Right hindlimb (tissue), 1 donor: ENCODE measurements at places on chromosomes 4 and X.

- no peak for DNase-seq
Observed at GRCh38 chr4:17898553-17899055, 87.8 kb downstream of the NCAPG start.

GRCh38 chr4:8400632-8401325 is 39.7 kb downstream of the ACOX3 start:
- DNase-seq: no peak

DNA sequence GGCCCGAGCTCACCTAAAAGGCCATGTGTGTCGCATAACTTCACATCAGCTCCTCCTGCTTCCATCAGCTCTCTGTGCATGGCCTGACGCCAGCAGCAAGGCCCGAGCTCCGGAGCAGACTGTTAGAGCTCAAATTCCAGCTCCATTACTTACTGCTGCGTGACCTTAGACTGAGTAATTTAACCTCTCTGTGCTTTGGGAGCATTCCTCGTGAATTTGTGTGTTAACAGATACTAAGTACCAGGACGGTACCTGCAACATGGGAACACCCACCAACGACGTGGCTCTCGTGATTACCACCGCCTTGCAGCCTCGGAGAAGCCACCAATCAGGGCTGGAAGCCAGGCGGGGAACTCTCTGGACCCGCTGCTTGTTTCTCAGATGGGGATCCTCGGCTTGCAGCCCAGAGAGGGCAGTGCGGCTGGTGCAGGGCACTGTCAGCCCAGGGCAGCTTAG is 12.9 kb downstream of the LETM1 start:
- no peak for DNase-seq

DNA sequence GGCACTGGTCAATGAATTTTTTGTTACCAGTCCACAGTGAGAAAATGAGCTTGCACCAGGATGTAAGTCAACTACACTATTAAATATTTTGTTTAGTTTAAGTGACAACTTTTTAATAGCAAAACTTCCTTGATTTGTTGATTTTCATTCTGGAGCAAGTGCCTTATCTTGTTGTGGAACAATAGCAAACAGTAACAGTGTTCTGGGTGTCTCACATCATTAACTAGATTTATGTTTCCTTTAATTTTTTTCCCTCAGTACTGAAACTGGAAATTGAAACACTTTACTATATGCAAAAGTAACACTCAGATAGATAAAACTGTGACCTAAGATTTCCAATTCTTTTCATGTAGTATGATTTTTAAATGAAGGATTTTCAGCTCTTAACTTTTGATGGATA is 80.1 kb downstream of the GALNT7 start:
- no peak for DNase-seq

DNA sequence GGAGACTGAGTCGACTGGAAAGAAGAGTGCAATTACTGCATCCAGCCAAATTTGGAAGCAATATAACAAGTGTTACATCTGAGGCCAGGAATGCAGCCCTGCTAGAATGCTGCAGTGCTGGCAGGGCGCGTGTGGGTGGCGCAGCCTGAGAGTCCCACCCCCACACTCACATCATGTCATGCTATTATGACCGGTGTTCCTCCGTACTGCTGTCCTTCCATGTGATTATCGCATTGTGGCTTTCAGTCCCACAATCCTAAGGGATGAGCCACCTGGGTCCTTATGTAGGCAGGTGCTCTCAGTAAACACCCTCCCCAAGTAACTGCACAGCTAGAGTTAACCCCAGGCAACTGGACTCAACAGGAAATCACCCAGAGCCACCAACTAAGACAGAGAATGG is 122.6 kb upstream of the CPEB2 start:
- no peak for DNase-seq

GRCh38 chrX:131734621-131735020 is 190.7 kb downstream of the OR13H1 start:
- no peak for DNase-seq

GRCh38 chrX:47091149-47091775 is 13.0 kb downstream of the RGN start:
- no peak for DNase-seq

DNA sequence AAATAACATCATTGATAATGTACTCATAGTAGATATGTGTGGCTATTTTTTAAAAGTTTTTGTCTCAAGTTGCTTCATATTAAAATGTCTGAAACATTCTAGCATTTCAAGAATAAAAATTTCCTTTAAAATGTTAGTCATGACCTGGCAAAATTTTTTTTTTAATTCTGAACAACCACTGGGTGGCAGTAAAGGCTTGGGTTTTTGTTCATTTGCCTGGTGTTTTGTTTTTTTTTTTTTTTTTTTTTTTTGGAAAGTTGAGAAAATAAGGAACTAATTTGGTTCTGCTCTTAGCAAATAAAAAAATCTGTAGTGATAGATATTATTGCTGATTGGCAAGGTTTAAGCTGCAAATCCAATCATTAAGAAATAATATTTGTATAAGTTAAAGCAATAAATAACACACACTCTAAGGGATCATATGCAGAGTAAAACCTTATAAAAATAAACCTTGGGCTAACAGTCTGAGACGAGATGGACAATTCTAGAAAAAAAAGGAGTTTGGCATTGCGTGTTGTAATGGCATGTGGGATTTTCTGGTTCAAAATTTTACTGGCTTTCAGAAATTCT is 81.4 kb downstream of the CEP44 start:
- DNase-seq: no peak

- no peak for DNase-seq
Observed at GRCh38 chr4:90237751-90238530, 110.7 kb downstream of the CCSER1 start.

DNA sequence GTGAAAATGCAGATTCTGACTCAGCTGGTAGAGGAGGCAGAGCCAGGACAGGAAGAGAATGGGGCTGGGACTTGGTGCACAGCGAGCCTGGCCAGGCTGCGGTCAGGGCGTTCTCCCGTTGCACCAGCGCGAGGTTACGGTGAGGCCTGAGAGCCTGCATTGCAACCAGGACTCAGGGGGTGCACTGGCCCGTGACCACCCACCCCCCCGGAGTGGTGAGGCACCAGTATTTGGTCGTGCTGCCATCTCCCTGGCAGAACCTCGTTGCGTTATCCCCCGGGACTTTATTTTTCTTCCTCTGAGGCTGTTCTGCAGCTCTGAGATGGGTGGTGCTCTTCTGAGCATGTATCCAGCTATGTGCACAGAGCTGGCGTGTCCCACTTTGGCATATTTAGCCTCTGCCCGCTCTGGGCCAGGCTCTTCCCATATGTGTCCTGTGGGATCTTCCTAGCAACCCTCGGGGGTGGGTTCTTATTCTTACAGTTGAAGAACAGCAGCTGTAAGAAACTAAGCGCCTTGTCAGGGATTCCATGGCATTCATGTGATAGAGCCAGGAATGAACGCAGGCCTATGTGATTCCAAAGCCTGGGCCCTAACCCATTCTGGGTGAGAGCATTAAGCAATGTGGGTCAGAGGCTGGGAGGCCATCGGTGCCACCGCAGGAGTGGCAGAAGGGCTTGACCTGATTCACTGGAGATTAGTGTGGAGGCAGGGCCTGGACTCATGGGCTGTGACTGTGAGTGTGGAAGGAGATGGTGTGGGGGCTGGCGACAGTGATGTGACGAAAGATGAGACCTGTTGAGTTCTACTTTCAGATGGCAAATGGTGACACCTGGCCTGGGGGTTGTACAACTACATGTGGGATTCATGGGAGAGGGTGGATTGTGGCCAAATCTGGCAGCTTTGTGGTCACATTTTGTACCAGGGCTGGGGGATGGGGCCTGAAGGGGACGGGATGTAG is 3.1 kb downstream of the TADA2B start:
- DNase-seq: no peak

GRCh38 chr4:179751669-179752068 is 2309.4 kb upstream of the AGA start:
- DNase-seq: no peak

DNA sequence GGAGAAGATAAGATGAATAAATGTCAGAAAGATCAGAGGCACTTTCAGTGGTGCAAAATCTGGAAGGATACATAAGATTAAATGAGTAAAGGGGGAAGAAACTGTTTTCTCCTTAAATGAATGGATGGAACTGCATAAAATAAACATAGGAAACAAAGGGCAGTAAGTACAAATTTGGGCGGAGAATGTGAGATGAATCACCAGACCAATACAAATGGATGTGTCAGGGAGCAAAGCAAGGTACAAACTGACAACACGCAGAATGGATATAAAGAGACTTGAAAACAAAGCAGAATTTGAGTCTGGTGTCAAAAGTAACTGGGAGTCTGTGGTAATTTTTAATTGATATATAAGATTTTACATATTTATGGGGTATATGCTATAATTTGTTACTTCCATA is 175.3 kb upstream of the PCDH18 start:
- no peak for DNase-seq

- DNase-seq: peak; percentile 32
Observed at GRCh38 chr4:53055274-53055673, 193.2 kb downstream of the RASL11B start.

- no peak for DNase-seq
Observed at GRCh38 chr4:124943938-124944337, 231.4 kb upstream of the ANKRD50 start.

- DNase-seq: peak; percentile 16
Observed at GRCh38 chr4:92304606-92305005, 840 bp downstream of the GRID2 start.

- DNase-seq: peak; percentile 51
Observed at GRCh38 chrX:33725535-33726210, 406.4 kb downstream of the FAM47A start.

- DNase-seq: no peak
Observed at GRCh38 chr4:25927361-25928195, 13.6 kb downstream of the SMIM20 start.

DNA sequence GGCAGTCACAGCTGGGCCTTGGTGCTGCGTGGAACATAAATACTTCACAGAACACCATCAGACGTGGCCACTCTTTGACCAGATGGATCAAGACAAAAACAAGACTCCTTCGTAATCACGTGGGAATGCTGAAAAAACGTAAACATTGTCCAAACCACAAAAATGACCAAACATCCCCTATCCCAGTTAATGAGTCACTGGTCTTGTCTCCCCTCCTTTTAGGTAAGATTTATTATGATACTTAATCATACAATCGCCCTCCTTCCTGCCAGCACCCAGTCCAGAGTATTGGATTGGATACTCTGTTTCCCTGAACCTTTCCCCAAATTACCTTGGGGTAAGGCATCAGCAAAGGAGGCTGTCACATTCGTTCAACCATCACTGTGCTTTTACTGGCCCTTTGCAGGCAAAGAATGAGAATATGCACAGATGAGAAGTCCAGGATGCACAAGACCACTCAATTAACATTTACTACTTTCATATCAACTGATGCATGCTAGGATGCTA is 601 bp upstream of the TCEANC start:
- no peak for DNase-seq

- no peak for DNase-seq
Observed at GRCh38 chr4:6568689-6569332, 6.2 kb upstream of the MAN2B2 start.

- no peak for DNase-seq
Observed at GRCh38 chr4:138275963-138276621, 33.9 kb upstream of the SLC7A11 start.

- DNase-seq: no peak
Observed at GRCh38 chr4:124155239-124155638, 557.3 kb downstream of the ANKRD50 start.

GRCh38 chr4:60913002-60913401 is 287.1 kb upstream of the ADGRL3 start:
- DNase-seq: no peak

GRCh38 chrX:39140581-39140980 is 339.3 kb downstream of the MID1IP1 start:
- no peak for DNase-seq

- DNase-seq: no peak
Observed at GRCh38 chrX:30577362-30577991, at the start of gene TASL. Gene TASL (minus strand): TSS chrX:30577766. CDS start chrX:30560355, 17,411 bp downstream.

GRCh38 chr4:169117591-169118081 is 107.6 kb upstream of the CBR4 start:
- no peak for DNase-seq

- DNase-seq: no peak
Observed at GRCh38 chrX:69138118-69138390, 27.2 kb downstream of the PJA1 start.

- no peak for DNase-seq
Observed at GRCh38 chr4:82583897-82584587, 22.3 kb upstream of the TMEM150C start.

DNA sequence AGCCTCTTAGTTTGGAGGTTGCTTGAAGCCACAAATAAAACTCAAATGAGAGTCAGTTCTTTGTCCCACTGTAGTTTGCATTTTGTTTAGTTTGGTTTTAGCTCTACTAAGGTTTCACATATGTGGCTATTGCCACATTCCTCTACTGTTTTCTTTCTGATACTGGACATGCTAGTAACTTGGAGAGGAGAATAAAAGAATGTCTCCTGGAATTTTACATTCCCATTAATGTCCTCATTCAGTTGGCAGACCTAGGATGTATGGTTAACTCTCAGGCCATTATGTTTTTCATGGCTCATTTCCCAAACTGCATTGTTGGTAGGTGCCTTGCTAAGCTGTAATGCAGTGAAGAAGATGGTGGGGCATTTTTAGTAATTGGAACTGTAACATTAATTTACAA is 29.9 kb downstream of the UPRT start:
- no peak for DNase-seq

- no peak for DNase-seq
Observed at GRCh38 chr4:38014421-38014852, 54.2 kb downstream of the PTTG2 start.

DNA sequence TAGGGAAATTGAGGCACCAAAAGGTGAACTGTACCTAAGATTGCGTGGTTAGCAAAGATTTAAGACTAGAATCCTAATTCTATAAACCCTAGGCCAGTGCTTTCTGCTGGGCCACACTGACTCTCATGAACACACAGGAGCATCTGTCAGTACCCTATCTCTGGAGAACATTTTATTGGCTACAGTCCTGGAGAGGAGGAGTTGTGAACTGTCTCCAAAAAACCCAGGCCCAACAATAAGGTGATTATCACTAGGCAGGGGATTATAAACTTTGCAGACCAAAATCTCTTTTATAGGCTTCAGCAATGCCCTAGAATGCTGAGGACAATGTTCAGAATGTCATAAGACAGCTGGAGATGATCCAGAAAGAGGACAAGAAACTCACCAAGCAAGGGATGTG is 24.1 kb downstream of the OPHN1 start:
- no peak for DNase-seq

DNA sequence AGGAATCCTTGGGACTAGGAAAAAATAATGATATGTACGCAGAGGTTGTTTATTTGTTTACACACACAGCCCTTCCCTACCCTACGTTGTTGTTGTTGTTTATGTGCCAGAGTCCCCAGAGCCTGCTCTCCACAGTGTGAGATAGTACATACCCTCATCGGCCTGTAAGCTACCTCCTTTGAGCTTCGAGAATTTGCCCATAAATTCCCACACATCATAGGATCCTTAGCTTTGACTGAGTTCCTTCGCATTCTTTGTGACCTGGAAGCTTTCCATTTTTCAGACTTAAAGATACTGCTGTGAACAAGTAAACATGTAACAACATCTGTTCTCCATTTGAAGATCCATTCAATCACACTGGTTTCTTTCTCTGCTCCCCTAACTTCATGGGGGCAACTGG is 114.5 kb downstream of the IRF2 start:
- DNase-seq: no peak
